ENCODE measurements at places on chromosomes 5 and 9.

DNA sequence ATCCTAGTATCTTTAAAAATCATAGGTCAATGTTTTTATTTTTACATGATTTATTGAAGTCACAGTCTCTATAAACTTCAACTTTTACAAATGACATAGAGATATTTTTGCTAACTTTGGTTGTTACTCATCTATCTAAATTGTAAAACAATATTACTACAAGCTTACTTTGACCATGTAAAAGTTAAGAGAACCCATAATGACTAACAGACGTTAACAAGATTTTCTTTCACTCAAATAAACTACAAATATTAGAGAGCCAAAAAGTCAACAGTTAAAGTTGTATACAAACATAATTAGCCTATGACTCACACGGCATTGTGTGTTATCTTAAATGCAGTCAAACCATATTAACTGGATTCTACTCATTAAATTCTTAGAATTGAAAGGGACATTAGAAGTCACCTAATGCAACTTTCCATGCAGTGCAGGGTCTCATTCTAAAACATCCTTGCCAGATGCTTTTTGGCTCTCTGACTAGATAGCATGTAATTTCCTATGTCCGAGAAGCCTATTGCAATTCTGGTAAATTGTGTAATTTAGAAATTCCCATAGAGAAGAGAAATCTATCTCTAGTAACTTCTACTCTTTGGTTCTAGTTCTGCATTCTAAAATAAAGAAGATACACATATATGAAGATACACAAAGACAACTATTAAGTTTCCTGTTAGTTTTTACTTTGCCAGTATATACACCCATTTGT lies 42.2 kb upstream of the UGT3A2 start:
- DNase-seq, result no peak

DNA sequence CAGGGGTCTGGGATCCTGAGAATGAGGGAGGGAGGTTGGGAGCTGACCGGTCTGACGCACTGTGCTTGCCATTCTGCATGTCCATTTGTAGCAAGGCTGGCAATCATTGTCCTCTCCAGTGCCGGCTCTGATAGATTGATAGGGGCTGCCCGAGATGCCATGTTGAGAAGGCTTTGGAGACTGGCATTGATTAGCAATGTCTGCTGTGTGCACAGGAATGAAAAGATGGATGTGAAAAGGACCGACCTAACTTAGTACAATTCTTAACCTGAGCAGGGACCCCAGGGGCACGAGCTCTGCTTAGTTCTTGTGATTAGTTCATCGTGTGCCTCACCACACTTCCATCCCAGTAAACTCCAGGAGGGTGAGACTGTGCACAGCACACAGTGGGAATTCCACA lies 17.0 kb downstream of the NEK6 start:
- DNase-seq, result no peak

GRCh38 chr5:113266227-113266912 lies 168.4 kb downstream of the TSSK1B start:
- no peak for DNase-seq

- no peak for DNase-seq
Measured at GRCh38 chr9:123514766-123515165, 158.8 kb downstream of the CRB2 start.

GRCh38 chr5:115295777-115296123 lies 704 bp downstream of the CCDC112 start:
- no peak for DNase-seq
